ENCODE measurements at places on chromosomes 1 and 21.

DNA sequence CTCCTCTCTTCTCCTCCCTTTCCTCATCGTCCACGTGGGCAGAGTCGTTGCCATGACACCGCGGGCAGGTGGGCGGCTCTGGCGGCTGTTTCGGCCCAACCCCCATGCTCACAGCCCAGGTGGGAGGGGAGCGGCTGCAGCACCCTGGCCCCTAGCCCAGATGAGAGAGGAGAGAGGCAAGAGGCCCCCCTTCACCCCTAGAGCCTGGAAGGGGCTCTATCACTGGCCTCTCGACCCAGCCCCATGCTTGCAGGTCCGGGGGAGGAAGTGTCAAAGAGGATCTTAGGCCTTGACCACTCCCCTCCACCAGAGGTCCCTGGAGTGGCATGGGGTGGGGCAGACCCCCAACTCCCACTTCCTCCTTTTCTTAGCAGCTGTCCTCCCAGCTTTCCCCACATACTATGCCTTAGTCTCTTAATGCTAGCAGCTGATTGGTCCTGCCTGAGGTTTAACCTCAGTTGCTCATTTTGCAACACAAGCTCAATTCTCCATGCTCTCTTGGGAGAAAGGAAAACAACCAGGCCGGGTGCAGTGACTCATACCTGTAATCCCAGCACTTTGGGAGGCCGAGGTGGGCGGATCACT lies 10.4 kb downstream of the DLGAP3 start:
- no peak for DNase-seq

- no peak for DNase-seq
These were observed 204.2 kb downstream of the KCNT2 start for GRCh38 chr1:196403803-196404690.

GRCh38 chr1:110051262-110051648 lies 16.8 kb downstream of the STRIP1 start:
- DNase-seq, result no peak

DNA sequence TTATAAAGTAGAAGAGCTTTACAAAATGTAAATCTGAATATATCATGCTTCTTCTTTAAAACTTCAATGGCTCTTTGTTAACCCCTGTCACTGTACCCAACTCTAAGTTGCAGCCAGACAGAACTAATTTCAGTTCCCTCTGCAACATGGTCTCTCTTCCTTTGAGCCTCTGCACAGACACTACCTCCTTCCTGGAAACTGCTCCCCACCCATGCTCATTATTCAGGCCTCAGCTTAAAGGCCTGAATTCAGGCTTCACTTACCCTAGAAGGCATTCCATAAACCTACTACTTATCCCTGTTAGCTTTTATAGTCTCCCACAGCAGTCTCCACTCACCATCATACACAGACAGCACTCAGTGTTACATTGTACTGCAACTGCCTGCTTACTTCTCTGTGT lies 2.6 kb upstream of the EEIG2 start:
- DNase-seq, result no peak

GRCh38 chr1:97277891-97278654 lies 556.5 kb downstream of the PTBP2 start:
- DNase-seq, result no peak

DNA sequence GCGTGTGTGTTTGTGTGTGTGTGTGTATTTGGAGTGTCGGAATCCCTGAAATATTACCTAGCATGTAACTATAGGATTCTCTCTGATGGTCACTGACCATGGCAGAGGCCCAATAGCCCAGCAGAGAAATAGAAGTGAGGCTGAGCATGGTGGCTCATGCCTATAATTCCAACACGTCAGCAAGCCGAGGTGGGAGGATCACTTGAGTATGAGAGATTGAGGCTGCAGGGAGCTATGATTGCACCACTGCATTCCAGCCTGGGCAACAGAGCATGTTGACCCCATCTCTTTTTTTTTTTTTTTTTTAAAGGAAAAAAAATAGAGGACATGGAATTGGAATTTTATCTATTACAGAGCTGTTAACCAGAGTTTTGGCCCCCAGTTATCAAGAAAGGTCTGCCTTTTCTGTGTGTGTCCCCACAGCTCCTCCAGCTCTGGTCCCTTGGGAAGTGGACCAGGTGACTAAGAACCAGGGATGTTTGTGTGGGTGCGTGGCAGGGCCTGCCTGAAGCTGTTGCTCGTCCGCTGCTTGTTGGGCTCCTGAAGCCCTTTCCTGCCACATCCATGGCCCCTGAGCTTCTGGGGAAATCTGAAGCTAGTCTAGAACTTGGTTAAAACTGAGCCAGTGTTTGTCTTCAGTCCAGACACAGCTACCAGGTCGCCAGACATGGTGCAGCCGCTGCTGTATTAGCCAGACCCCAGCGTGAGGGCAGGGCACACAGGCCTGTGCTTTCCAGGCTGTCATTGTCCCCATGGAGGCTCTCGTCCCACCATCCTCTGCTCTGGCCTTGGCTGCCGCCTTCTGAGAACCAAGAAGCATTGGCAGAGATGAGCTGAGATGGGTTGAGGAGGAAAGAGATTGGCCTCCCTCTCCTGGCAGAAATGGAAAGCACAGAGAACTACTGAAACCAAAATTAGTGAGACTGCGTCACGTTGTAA lies 25.5 kb downstream of the CAPN9 start:
- no peak for DNase-seq

DNA sequence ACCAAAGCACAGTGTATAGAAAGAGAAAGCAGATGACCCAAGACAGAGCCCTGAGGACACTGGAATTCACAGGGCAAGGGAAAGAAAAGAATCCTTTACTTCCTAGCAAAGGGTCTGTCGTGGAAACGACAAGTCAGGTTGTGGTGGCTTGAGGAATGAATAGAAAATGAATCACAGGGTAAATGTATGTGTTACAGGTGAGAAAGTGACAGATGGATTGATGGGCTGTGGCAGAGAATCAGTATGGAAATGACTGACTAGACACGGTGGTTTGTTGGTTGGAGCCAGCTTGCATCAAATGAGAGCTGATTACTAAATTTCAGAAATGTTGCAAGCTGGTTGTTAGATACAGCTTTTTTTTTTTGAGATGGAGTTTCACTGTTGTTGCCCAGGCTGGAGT lies 46.9 kb downstream of the PTP4A2 start:
- no peak for DNase-seq

GRCh38 chr1:89865498-89866382 lies 44.9 kb downstream of the LRRC8D start:
- no peak for DNase-seq

DNA sequence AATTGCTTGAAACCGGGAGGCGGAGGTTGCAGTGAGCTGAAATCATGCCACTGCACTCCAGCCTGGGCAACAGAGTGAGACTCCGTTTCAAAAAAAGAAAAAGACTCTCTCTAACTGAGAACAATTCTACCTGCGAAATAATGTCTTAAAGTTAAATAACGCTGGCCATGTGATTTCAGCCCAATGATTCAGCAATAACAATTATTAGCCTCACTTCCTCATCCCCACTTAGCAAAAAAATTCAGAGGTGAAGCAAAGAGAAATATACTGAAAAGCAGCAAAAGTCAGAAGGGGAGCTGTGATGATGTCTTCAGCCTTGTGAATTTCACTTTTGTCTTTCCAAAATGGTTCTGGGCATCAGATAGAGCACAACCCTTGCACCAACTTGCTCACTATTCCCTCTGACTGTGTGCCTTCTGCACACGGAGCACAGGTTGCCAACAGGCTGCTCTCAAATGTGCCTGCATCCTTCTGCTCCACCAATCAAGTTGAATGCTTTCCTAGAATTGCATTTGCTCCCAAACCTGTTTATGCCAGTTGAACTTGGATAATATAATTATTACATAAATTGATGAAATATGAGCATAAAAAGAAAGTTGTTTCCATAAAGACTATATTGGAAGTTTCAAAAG lies 79.8 kb upstream of the IPO9 start:
- no peak for DNase-seq

DNA sequence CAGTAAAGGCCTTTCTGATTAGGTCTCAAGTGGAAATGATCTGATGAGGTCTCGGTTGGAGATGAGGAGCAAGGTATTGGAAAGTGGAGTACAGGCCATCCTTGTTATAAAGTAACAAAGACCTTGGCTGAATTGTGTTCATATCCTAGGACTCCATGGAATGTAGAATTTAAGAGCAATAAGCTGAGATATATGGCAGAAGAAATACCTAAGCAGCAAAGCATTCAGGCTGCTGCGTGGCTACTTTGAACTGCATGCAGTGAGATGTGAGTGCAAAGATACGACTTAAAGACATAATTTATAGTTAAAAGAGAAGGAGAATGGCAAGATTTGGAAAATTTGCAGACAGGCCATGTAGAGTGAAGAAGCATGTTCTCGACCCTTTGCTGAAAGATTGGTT lies 11.2 kb upstream of the XPR1 start:
- no peak for DNase-seq
